ENCODE measurements at places on chromosomes 7 and 10.
A peak's percentile ranks its signal among the peaks of the same experiment; 100 is the strongest.

- peaks cover 99% of the 10 kb centered on the region for H3K4me1 ChIP-seq
- no peak overlapping the region for H3K27ac ChIP-seq
- DNase-seq: no peak
- H3K27me3 ChIP-seq: no peaks in the 10 kb centered on the region
These were observed 18.4 kb downstream of the FAM53B start for GRCh38 chr10:124725791-124726190.

- peak; percentile 26 for DNase-seq
- no peaks in the 10 kb centered on the region for H3K4me1 ChIP-seq
- H3K27ac ChIP-seq: no peak overlapping the region
- H3K27me3 ChIP-seq: no peaks in the 10 kb centered on the region
These were observed 99.1 kb downstream of the ZNF680 start for GRCh38 chr7:64463636-64464375.

- no peak overlapping the region for H3K27ac ChIP-seq
- DNase-seq: peak; percentile 20
- H3K4me3 ChIP-seq: no peak overlapping the region
- H3K36me3 ChIP-seq: no peaks in the 10 kb centered on the region
- no peaks in the 10 kb centered on the region for H3K4me1 ChIP-seq
- H3K27me3 ChIP-seq: peaks cover 3% of the 10 kb centered on the region
These were observed 32.5 kb upstream of the KNDC1 start for GRCh38 chr10:133127291-133128125.

DNA sequence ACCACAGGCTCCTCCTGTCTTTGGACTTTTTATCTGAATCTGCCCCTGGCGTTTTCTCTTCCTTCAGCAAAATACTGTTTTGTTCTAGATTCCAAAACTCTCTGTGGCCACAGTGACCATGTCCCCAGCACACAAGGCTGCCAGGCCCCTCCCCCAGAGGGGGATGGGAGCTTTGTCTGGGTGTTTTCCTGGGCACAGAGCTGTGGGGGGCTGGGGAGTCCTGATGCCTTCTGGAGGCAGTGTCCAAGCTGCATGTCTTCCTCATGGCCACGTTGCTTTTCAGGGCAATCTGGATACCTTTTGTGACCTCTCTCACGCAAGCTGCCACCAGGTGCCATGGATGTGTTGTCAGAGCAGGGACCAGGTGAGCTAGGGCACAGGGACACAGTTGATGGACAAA lies 26.2 kb downstream of the ANTXRL start:
- H3K27ac ChIP-seq: no peak overlapping the region
- no peaks in the 10 kb centered on the region for H3K4me1 ChIP-seq
- no peak for DNase-seq
- H3K27me3 ChIP-seq: no peaks in the 10 kb centered on the region

DNA sequence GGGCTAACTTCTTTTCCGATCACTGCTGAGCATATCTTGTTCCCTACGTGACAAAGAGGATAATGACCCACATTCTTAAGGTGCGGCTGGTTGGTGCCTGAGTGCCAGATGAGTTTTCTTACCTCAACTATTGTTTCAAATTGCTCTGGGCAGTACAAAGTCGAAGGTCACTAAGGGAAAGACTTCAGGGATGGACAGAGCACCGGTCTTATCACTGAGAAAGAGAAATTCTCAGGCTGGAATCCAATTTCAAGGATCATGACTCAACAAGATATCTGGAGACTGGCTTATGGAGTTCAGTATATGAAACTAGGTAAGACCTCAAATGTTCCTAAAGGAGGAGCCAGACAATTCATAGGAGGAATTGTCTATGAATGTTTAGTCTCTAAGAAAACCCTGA lies 780.3 kb downstream of the SUGCT start:
- no peak for DNase-seq
- no peak overlapping the region for H3K4me3 ChIP-seq
- H3K36me3 ChIP-seq: no peaks in the 10 kb centered on the region
- H3K4me1 ChIP-seq: no peaks in the 10 kb centered on the region
- no peak overlapping the region for H3K27ac ChIP-seq
- H3K27me3 ChIP-seq: no peaks in the 10 kb centered on the region

- H3K4me3 ChIP-seq: no peak overlapping the region
- no peaks in the 10 kb centered on the region for H3K36me3 ChIP-seq
- DNase-seq: no peak
- H3K27ac ChIP-seq: no peak overlapping the region
- H3K4me1 ChIP-seq: no peaks in the 10 kb centered on the region
These were observed 165.6 kb downstream of the HGF start for GRCh38 chr7:81604075-81604807.

DNA sequence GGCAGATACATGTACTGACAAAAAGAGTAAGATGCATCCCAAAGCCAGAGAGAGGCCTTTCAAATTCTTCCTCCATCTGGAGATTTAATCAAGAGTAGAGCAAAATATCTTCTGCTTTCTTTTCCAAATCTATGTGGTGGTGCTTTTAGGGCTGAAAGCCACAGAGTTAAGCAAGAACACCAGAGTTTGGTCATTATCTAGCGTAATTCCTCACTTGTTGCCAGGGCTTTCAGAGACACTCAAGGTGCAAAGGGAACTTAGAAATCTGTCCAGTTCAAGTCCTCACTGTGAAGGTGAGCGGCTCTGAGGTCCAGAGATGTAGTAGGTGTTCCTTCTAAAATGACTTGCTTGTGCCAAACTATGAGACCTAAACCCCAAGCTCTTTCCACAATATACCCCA lies 10.9 kb upstream of the NFE2L3 start:
- no peaks in the 10 kb centered on the region for H3K27me3 ChIP-seq
- H3K27ac ChIP-seq: no peak overlapping the region
- no peaks in the 10 kb centered on the region for H3K36me3 ChIP-seq
- no peaks in the 10 kb centered on the region for H3K4me1 ChIP-seq
- DNase-seq: no peak

- H3K4me3 ChIP-seq: no peak overlapping the region
- H3K4me1 ChIP-seq: peaks cover 3% of the 10 kb centered on the region
- DNase-seq: no peak
These were observed 319.0 kb downstream of the GRID1 start for GRCh38 chr10:86047588-86047987.

DNA sequence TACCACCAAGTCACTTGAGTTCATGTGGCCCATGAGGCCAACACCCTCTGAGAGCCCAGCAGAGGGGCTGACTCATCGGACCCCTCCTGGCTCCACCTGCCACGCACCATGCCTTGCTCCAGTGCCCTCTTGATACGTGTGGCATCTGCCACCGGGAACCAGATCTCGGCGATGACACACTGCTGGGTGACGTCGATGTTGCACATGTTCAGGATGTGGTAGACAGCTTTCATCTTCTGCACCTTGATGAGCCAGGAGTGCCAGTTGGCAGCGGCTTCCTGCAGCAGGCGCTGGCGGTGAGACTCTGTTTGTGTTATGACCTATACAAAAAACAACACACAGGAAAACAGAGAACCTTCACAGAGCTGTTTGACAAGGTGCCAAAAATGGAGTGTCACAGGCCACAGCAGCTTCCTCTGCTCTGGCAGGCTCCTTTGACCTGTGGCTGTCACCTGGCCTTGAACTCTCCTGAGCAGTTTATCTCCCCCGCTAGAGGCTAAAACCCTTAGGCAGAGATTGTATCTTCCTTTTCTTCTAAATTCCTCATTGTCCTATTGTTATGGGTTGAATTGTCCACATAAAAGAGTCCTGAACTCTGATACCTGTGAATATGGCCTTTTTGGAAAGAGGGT lies 45.2 kb upstream of the TMEM213 start:
- no peak overlapping the region for H3K4me3 ChIP-seq
- no peaks in the 10 kb centered on the region for H3K27me3 ChIP-seq
- H3K36me3 ChIP-seq: no peaks in the 10 kb centered on the region

DNA sequence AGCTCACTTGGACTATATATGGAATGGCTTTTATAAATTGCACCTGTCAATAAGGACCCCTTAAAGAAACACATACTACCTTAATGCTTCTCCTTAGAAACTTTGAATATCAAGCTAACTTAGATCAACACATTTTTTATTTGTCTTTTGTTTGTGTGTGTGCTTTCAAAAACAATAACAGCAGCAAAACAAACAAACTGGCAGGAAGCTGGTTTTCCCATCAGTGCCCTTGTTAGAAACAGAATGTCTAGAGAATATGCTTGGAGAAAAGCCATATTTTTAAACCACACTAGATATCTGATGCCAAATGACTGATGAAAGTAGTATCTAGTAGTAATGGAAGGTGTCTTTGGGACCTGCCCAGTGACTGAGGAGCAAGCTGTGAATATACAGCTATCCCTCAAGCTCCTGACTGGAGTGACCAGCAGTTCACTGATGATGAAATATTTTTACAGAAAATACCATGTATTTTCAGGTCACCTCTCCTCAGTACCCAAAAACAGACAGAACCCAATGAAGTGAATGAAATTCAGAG lies 1.0 kb downstream of the PDE1C start:
- no peaks in the 10 kb centered on the region for H3K4me1 ChIP-seq
- no peak overlapping the region for H3K27ac ChIP-seq
- no peak for DNase-seq
- no peak overlapping the region for H3K4me3 ChIP-seq
- H3K27me3 ChIP-seq: no peaks in the 10 kb centered on the region

- H3K27ac ChIP-seq: no peak overlapping the region
- no peaks in the 10 kb centered on the region for H3K36me3 ChIP-seq
- no peaks in the 10 kb centered on the region for H3K4me1 ChIP-seq
These were observed 239.9 kb upstream of the ZMIZ1 start for GRCh38 chr10:78828647-78829539.

DNA sequence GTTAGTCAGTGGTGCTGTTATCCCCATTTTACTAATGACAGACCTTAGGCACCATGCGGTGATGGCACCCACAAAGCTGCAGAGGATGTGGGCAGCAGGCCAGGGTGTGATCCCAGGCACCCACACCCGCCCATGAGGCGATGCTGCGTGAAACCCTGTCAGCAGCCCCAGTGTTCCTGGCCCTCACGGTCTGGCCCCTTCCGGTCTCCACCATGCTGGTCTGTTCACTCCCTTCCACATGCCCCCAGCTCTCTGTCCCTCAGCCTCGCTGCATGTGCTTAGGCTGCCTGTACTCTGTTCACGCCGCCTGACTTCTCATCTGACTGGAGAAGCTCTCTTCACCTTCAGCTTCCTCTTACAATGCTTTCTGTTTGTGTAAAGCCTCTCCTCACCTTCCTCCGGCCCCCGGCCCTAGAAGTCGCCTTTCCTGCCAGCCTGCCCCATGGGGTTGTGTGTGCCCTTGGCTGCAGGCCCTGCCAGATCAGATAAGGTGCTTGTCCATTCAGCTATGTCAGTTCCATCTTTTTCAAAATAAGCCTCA lies 17.6 kb upstream of the ORAI2 start:
- peak; percentile 35 for DNase-seq
- H3K4me3 ChIP-seq: peak overlapping the region; percentile 37
- H3K36me3 ChIP-seq: peaks cover 11% of the 10 kb centered on the region
- peak overlapping the region; percentile 65 for H3K27ac ChIP-seq
- no peaks in the 10 kb centered on the region for H3K27me3 ChIP-seq

GRCh38 chr7:5773661-5774086 lies 7.8 kb downstream of the RNF216 start:
- no peak overlapping the region for H3K27ac ChIP-seq
- no peak overlapping the region for H3K4me3 ChIP-seq
- no peak for DNase-seq
- peaks cover 5% of the 10 kb centered on the region for H3K4me1 ChIP-seq

GRCh38 chr10:11448190-11448544 lies 163.3 kb downstream of the USP6NL start:
- H3K27ac ChIP-seq: no peak overlapping the region
- H3K4me3 ChIP-seq: no peak overlapping the region
- no peaks in the 10 kb centered on the region for H3K27me3 ChIP-seq
- DNase-seq: no peak
- no peaks in the 10 kb centered on the region for H3K36me3 ChIP-seq
- no peaks in the 10 kb centered on the region for H3K4me1 ChIP-seq

DNA sequence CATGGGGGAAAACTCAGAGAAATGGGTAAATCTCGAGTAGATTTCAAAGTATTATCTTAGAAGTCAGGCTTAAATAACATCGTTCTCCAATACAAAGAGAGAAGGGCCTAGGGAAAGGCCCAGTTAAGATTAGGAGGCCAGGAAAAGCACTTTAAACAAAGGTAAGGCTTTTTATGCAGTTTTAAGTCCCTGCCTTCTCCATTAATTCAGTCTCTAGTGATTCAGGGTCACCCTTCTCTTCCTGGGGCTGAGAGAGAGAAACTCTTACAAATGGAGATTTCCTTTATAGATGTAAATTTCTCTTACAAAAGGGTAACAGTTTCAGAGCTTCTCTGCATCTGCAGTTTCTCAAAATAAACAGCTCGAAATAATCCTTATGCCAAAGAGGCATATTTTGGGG lies 179.3 kb downstream of the HECW1 start:
- no peak overlapping the region for H3K27ac ChIP-seq
- no peaks in the 10 kb centered on the region for H3K36me3 ChIP-seq
- H3K4me1 ChIP-seq: no peaks in the 10 kb centered on the region
- DNase-seq: no peak

DNA sequence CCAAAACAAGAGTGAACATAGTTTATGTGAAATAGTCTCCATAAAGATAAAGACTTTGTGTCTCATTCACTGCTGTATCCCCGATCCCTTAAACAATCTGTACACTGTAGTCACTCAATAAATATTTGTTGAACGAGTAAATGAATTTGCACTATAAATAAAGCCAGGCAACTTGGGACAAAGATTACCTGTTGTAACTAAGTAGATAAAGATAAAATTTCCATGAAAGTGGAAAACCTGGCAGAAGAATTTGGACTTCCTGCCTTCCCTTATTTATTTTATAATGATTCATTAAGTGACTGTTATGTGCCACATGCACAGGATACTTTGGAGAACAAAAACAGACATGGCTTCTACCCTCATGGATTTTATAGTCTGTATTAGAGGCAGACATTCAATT lies 277.7 kb upstream of the KAT6B start:
- H3K4me1 ChIP-seq: no peaks in the 10 kb centered on the region
- no peak overlapping the region for H3K4me3 ChIP-seq
- no peaks in the 10 kb centered on the region for H3K36me3 ChIP-seq
- H3K27me3 ChIP-seq: no peaks in the 10 kb centered on the region

DNA sequence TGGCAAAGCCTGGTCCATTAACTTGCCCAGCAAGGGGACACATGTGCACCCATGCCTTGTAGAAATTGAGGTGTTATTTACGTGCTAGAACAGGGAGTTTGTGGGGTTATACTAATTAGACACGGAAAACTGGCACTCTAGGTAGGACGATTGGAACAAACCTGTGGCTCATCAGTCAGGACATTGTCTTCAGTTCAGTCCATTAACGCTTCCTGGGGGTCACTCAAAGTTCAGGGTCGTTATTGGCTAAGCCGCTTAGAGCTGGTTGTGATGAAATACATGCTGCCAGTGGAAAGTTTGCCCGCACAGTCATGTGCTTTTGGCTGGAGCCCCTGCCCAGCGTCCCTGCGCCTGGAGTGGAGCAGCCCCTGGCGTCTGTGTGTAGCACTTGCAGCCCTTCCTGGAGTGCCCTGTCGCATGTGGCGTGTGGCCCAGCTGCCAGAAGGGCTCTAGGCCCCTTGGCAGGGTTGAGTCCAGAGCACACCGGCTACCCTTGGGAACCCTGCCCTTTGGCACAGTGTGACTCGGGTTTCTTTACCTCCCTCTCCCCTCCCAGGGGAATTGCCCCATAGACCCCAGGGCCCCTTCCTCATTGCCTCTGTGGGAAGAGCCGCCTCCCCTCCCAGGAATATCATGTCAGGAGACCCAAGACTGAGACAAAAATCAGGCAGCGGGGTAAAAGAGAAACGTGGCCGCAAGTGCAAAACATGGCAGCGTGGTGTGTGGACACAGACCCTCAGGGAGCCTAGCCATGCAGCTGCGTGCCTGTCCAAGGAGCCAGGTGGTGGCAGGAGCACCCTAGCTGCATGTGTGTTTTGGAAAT lies 9.8 kb downstream of the ZNF775 start:
- H3K27ac ChIP-seq: no peak overlapping the region
- no peaks in the 10 kb centered on the region for H3K27me3 ChIP-seq
- no peaks in the 10 kb centered on the region for H3K4me1 ChIP-seq
- no peak for DNase-seq

GRCh38 chr10:49135575-49136313 lies 1.9 kb upstream of the FAM170B start:
- no peaks in the 10 kb centered on the region for H3K4me1 ChIP-seq
- no peak overlapping the region for H3K4me3 ChIP-seq
- no peaks in the 10 kb centered on the region for H3K36me3 ChIP-seq
- no peak for DNase-seq
- no peak overlapping the region for H3K27ac ChIP-seq

Measured in effector memory CD4-positive, alpha-beta T cell (primary cell).